ENCODE measurements at places on chromosomes 12 and 14.

- DNase-seq = no peak
Measured at GRCh38 chr14:102784892-102785594, 7.8 kb downstream of the TRAF3 start.

- DNase-seq = no peak
Measured at GRCh38 chr12:31965090-31965489, 5.9 kb downstream of the RESF1 start.

GRCh38 chr14:61421212-61421923 lies 100.0 kb downstream of the PRKCH start:
- DNase-seq = no peak

- DNase-seq = no peak
Measured at GRCh38 chr12:95390932-95391331, 83.0 kb upstream of the METAP2 start.

GRCh38 chr14:59463787-59464485 lies 1.2 kb downstream of the GPR135 start:
- DNase-seq = peak; percentile 34

DNA sequence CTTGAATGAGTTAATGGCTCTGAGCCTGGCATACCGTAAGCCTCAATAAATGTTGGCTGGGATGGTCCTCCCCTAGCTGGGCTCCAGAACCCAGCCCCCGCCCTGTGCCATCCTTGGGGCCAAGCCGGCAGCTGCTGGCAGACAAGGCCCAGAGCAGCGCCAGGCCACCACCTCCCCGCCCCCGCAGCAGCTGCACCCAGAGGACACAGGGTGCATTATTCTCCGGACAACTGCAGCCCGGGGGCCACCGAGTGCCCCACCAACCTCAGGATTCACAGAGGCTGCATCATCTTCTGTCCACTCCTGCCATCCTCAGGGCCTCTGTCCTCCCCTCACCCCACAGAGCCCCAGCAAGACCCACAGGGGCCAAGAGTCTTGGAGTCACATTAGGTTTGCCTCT lies 92.7 kb downstream of the NCOR2 start:
- no peak for DNase-seq
